ENCODE measurements at places on chromosomes 2 and 18.

- no peak overlapping the region for H3K27ac ChIP-seq
- H3K36me3 ChIP-seq: no peaks in the 10 kb centered on the region
- no peak for DNase-seq
- no peaks in the 10 kb centered on the region for H3K4me1 ChIP-seq
- H3K27me3 ChIP-seq: no peaks in the 10 kb centered on the region
Observed at GRCh38 chr2:127552336-127552735, 16.9 kb downstream of the MYO7B start.

DNA sequence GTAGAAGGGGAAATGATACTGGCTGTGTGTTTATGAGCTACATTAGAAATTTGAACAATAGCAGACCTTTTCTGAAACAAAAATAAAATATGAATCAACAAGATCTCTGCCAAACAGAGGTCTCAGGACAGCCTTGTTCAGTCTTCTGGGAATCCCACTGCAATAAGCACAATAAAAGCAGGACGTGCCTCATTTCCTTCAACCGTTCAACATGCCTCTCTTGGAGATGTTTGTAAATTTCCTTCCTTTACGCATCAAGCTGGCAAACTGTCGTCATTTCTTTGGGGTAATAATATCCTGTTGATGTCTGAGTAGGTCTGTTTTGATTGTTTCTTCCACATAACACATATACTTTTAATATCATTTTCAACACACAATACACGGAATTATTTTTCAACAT lies 77.2 kb downstream of the TCF4 start:
- H3K27me3 ChIP-seq: no peaks in the 10 kb centered on the region
- H3K4me3 ChIP-seq: no peak overlapping the region
- H3K27ac ChIP-seq: no peak overlapping the region
- no peaks in the 10 kb centered on the region for H3K4me1 ChIP-seq

DNA sequence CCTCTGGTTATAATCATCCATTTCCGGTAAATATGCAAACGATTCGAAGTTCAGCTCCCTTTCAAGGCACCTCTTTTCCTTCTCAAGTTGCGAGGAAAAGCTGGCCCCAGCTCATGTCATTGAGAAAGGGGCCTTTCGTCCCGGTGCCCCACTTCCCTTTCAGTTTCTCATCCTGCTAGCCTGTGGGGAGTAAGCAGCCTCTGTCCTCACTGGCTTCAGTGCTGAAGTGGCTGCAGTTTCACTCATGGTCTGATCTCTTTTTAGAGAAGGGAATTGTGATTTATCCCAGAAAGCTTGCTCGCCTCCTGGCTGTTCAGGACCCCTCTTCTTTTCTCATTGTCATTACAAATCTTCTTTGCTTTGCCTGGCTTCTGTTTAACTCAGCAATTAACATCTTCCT lies 207.5 kb downstream of the NR4A2 start:
- H3K4me3 ChIP-seq: no peak overlapping the region
- DNase-seq: no peak
- no peaks in the 10 kb centered on the region for H3K4me1 ChIP-seq
- H3K27ac ChIP-seq: no peak overlapping the region
- H3K27me3 ChIP-seq: no peaks in the 10 kb centered on the region

DNA sequence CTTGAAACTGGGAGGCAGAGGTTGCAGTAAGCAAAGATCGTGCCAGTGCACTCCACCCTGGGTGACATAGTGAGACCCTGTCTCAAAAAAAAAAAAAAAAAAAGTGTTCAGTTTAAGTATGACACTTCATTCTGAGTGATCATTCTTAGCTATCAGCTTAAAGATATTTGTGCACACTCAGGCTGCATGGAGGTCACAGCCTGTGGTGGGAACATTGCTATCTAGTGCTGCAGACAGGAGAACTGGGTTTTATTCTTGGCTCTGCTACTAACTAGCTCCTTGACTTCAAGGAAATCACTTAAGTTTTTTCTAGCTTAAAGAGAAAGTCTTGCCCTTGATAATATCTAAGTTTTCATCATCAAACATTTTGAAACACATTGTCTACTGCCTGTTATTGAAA lies 391.3 kb upstream of the CDH7 start:
- no peaks in the 10 kb centered on the region for H3K36me3 ChIP-seq
- H3K27ac ChIP-seq: no peak overlapping the region
- no peaks in the 10 kb centered on the region for H3K4me1 ChIP-seq
- H3K4me3 ChIP-seq: no peak overlapping the region
- no peak for DNase-seq

DNA sequence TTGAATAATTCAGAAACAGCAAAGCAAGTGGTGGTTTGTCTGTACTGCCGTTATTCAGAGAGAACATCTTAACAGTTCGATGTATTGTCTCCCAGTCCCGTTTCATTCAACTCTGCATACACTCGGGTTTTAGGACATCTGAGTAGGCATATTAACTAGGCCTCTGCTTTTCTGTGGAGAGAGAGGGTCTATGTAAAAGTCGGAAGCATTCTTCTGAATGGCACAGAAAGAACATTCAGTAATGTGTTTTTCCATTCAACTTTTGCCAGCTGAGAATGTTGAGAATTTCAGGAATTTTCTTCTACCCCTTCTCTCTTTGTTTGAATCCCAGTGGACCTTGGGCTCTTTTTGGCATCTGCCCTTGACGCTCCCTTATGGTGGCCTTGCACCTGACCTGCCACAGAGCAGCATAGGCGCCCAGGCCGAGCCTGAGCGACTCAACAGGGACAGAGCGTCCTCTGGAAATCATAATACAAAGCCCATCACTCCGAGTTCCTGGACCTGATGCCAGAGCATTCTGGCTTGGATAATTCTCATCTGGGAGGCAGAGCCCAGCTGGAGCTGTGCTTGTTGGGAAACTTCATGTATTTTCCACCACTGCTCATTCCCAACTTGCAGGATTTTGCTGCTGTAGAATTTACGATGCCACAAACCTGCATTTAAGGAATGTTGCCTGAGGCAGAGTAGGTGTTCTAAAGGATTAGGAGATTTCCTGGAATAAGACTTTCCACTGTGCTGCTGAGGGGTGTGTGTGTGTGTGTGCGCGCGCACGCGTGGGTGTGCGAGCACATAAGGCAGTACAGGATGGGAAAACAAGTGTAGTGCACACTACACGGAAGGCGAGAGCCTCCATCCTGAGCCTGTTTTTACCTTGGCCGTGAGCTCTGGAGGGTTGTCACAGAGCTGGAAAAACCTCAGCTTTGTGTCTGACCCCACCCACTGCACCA lies 77.2 kb upstream of the TXNDC2 start:
- no peak for DNase-seq
- H3K27ac ChIP-seq: no peak overlapping the region
- no peaks in the 10 kb centered on the region for H3K27me3 ChIP-seq
- H3K4me3 ChIP-seq: no peak overlapping the region
- H3K36me3 ChIP-seq: no peaks in the 10 kb centered on the region
- H3K4me1 ChIP-seq: no peaks in the 10 kb centered on the region

GRCh38 chr2:26590508-26590907 lies 50.7 kb downstream of the CIB4 start:
- DNase-seq: no peak
- H3K27me3 ChIP-seq: no peaks in the 10 kb centered on the region
- no peaks in the 10 kb centered on the region for H3K4me1 ChIP-seq
- no peaks in the 10 kb centered on the region for H3K36me3 ChIP-seq

DNA sequence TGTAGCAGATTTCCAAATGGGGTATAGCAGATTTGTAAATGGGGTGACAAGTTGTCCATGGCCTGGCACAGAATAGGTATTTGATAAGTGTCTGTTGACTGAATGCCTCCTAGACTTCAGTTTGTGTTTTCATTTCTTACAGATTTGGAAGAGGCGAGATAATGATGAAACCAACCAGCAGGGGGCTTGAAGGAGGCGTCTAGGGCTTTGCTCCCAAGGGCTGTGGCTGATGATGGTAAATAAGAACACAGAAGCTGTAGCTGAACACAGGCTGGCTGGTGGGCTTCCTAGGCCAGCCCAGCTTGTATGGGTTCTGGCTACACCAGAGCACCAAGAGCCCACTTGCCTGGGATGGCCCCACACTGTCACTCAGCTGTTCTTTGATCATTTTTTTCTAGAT lies 19.4 kb downstream of the SFTPB start:
- H3K36me3 ChIP-seq: peaks cover 42% of the 10 kb centered on the region
- H3K4me1 ChIP-seq: no peaks in the 10 kb centered on the region
- no peak overlapping the region for H3K4me3 ChIP-seq
- H3K27me3 ChIP-seq: no peaks in the 10 kb centered on the region
- no peak overlapping the region for H3K27ac ChIP-seq

- H3K4me1 ChIP-seq: no peaks in the 10 kb centered on the region
- DNase-seq: no peak
- H3K36me3 ChIP-seq: no peaks in the 10 kb centered on the region
Observed at GRCh38 chr2:204608237-204608939, 63.1 kb downstream of the PARD3B start.

DNA sequence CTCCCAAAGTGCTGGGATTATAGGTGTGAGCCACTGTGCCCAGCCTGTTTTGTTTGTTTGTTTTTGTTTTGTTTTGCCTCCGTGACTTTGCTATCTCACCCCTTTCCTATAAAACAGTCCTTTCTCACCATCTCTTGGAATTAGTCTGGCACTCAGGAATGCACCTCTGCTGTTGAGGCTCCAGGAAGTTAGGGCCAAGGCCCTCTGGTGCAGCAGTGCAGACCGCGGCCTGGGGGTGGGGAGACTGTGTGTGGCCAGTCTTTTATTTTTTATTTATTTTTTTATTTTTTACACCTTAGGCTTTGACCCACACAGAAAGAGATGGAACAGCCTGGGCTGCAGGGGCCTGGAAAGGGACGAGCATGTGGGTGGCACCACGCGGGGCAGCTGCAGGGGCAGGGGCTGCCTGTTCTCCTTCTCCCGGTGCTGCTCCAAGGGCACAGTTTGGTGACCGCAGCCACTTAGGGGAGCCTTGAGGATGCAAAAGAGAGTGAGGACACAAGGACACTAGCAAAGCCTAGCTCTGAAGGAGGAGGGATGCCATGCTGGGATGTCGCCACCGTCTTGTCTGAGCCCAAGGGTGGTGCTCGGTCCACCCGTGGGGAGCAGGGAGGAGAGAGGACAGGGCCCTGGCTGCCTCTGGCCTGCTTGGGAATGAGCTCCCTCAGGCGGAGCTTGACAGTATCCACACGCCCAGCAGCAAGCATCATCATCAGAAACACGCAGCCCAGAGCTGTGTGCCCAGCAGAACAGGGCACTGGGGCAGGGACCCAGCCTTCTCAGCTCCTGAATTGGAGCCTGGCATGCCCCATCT lies 19.4 kb upstream of the ALPI start:
- H3K27ac ChIP-seq: no peak overlapping the region
- no peaks in the 10 kb centered on the region for H3K36me3 ChIP-seq
- DNase-seq: no peak
- H3K4me1 ChIP-seq: no peaks in the 10 kb centered on the region
- no peaks in the 10 kb centered on the region for H3K27me3 ChIP-seq

DNA sequence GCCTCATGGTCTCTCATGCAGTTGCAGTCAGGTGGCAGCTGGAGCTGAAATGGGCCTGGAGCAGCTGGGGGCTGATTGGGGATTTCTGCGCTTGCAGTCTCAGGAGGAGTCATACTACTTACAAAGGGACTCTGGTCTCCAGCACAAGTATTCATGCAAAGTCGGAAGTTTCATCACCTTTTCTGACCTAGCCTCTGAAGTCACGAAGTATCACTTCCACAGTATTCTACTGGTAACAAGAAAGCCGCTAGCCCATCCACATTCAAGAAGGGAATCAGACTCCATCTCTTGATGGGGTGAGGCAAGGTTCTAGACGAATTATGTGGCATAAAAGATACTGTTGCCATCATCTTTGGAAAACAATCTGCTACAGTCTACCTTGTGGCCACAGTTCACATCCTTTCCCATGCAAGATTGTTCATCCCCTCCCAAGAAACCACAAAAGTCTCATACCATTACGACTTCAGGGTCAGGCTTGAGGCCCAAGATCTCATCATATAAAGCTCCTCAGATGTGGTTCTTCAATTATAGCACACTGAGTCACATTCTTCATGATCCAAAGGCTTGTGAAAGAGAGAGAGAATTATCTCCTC lies 95.3 kb downstream of the SMC6 start:
- H3K36me3 ChIP-seq: no peaks in the 10 kb centered on the region
- H3K4me3 ChIP-seq: no peak overlapping the region
- H3K27me3 ChIP-seq: no peaks in the 10 kb centered on the region

GRCh38 chr2:226431288-226431948 lies 368.2 kb downstream of the IRS1 start:
- no peak for DNase-seq
- H3K27ac ChIP-seq: no peak overlapping the region
- H3K4me1 ChIP-seq: no peaks in the 10 kb centered on the region
- no peak overlapping the region for H3K4me3 ChIP-seq
- H3K36me3 ChIP-seq: no peaks in the 10 kb centered on the region

DNA sequence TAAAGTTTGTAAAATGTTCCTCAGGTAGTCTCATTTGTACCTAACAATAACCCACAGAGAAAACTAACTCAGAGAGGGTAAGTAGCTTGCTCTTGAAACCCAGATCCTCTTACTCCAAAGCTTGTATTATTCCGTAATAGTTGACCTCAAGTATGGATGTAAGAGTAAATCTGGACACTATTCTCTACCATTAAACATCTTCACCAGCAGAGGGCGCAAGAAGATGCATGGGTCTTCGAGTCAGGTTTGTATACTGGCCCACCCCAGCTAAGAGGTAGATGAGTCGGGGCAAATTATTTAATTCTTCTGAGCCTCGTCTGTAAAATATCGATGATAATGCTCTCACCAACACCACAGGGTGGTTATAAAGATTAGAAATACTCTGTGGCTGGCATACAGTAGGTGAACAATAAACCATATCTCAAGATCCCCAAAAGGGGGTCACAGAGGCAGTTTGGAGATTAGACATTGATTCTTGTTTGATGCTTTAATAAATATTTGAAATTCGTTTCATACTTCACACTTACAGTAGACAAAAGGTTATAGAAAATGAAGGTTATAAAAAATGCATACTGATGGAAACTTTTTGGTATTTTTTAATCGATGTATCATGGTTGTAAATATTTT lies 3.5 kb upstream of the CABLES1 start:
- peak; percentile 33 for DNase-seq
- H3K36me3 ChIP-seq: no peaks in the 10 kb centered on the region
- no peak overlapping the region for H3K27ac ChIP-seq
- peaks cover 9% of the 10 kb centered on the region for H3K27me3 ChIP-seq

DNA sequence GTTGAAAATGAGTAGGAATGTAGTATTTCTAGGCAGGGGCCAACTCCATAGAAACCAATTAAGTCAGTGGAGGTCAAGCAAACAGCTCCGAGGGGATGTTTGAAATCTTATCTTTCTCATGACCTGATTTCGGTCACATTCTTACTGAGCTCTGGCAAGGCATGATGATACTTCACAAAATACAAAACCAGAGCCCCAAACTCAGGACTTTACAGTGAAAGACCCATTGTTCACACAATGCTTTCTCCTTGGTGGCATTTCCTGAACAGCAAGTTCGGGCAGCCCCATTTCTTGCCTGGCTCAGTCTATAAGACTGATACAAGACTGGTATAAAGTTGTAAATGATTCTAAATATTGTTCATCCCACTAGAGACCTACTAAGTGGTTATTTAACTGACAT lies 53.3 kb downstream of the LAMA1 start:
- no peak overlapping the region for H3K27ac ChIP-seq
- no peak for DNase-seq
- H3K4me3 ChIP-seq: no peak overlapping the region
- no peaks in the 10 kb centered on the region for H3K4me1 ChIP-seq
- no peaks in the 10 kb centered on the region for H3K27me3 ChIP-seq
- H3K36me3 ChIP-seq: no peaks in the 10 kb centered on the region
